ENCODE measurements at places on chromosomes 1 and 21. TPM values are rescaled to one million over a fixed set of nuclear protein-coding genes. Genes with fewer than 3 reads are reported as not detected.

DNA sequence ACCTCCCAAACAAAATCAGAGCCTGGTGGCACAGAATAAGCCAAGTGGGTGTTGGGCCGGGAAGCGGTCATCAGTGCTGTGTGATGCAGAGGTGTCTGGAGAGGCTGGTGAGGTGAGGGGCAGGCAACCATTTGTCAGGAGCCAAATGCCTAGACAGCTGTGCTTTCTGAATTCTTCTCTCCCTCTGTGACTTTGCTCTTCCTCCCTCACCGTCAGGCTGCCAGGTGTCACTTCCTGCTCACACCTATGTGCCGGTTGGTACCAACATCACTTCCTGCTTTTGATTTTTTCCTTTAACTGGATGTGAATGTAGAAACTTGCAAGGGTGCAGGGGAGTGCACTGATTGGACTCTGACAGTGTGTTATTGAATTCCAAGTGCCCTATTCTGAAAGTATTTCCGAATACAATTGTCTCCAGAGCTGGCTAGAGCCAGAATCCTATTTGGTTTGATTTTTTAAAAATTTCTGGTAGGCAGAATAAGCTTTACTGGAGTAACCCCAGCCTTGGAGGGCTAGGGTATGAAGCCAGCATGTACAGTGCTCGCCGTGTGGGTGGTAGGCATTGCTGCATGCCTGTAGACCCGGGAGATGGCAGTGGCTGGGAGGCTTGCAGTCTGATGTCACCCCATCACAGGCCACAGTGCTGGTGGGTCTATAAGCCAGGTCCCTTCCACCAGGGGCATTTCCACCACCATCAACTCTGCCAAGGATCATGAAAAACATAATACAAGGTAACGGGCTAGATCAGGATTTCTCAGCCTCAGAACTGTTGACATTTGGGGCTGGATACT, 210.9 kb downstream of the KAZN start:
- no peaks in the 10 kb centered on the region for H3K4me1 ChIP-seq
- DNase-seq, result no peak
- no peaks in the 10 kb centered on the region for H3K36me3 ChIP-seq

DNA sequence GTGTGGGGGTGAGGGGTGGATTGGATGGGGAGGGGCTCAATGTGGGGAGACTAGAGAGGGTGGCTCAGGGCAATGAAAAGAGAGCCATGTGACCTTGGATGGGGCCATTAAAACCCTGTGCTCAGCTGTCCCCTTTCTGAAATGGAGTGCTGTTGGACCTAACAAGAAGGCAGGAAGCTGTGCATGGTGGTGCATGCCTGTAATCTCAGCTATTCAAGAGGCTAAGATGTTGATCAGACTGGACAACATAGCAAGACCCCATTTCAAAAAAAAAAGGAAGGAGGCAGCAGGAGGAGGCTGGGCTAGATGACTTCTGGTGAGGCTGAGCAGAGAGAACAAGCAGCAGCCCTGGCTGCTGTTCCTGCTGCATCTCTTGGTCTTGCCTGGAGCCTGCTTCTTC, 7.0 kb downstream of the OPRD1 start:
- no peak overlapping the region for H3K27ac ChIP-seq
- no peak for DNase-seq
- H3K4me3 ChIP-seq, result no peak overlapping the region
- H3K4me1 ChIP-seq, result no peaks in the 10 kb centered on the region
- H3K36me3 ChIP-seq, result no peaks in the 10 kb centered on the region
- no peaks in the 10 kb centered on the region for H3K27me3 ChIP-seq

DNA sequence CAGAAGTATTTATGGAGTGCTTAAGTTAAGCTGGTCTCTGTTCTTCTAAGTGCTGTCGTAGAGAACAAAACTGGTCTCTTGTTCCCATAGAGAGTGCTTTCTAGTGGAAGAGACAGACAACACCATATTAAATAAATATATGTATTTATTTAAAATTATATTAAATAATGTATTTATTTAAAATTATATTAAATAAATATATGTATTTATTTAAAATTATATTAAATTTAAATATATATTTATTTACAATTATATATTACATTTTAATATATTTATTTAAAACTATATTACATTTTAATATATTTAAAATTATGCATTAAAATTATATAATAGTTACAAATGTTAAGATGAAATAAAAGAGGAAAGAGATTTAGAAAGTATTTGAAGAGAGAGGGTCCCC, 175.5 kb upstream of the OLFM3 start:
- no peak for DNase-seq
- no peaks in the 10 kb centered on the region for H3K27me3 ChIP-seq
- H3K27ac ChIP-seq, result no peak overlapping the region
- H3K4me1 ChIP-seq, result no peaks in the 10 kb centered on the region
- no peaks in the 10 kb centered on the region for H3K36me3 ChIP-seq
- H3K4me3 ChIP-seq, result no peak overlapping the region

Gene RAB3B
- not detected for total RNA-seq

GRCh38 chr1:39981945-39982344, 27.0 kb downstream of the MFSD2A start:
- no peaks in the 10 kb centered on the region for H3K4me1 ChIP-seq
- H3K27ac ChIP-seq, result no peak overlapping the region
- H3K4me3 ChIP-seq, result no peak overlapping the region
- H3K36me3 ChIP-seq, result no peaks in the 10 kb centered on the region

- H3K4me1 ChIP-seq, result peaks cover 6% of the 10 kb centered on the region
- DNase-seq, result no peak
- H3K27me3 ChIP-seq, result no peaks in the 10 kb centered on the region
- H3K36me3 ChIP-seq, result no peaks in the 10 kb centered on the region
These were observed 58.4 kb upstream of the CXADR start for GRCh38 chr21:17454315-17455027.

All from thoracic aorta (tissue), 2 donors.